ENCODE measurements at places on chromosomes 12 and 14.

DNA sequence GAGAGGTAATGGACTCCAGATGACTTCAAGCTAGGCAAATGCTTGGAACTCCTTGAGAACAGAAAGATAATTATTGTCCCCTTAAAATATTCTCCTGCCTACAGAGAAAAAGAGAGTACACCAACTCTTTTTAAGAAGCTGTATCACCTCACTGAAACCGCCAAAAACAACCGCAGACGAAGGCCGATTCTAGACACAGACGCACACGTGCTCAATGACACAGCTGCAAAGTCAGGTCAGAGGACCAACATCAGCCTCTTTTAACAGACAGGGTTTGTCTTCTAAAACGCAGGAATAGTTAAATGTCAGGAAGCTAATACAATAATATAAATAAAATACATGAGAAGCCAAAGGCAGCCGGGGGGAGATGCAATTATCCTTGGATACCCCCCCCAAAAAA is 19.0 kb downstream of the SLC15A4 start:
- DNase-seq = no peak

- DNase-seq = no peak
Observed at GRCh38 chr12:26939953-26940352, 1.7 kb downstream of the FGFR1OP2 start.

GRCh38 chr14:85079842-85080730 is 449.9 kb upstream of the FLRT2 start:
- no peak for DNase-seq

GRCh38 chr12:4216187-4216927 is 57.2 kb upstream of the CCND2 start:
- no peak for DNase-seq

DNA sequence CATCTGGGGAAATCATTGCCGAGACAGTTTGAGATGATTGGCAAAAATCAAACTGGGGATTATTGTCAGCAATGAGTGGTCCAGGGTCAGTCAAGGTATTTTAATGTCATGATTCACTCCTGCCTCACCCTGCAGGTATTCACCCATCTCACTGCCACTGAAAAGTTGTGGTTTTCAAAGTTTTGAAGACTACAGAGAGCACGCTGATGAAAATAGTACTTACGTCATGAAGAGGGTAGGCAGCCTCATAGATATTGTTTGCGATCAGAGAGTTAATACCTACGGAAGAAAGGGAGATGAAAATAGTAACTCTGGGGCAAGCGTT is 138.0 kb downstream of the ANO2 start:
- no peak for DNase-seq

GRCh38 chr12:69513297-69513696 is 43.1 kb downstream of the FRS2 start:
- no peak for DNase-seq

- DNase-seq = no peak
Observed at GRCh38 chr14:102403028-102403427, 40.3 kb downstream of the TECPR2 start.

- no peak for DNase-seq
Observed at GRCh38 chr12:101746196-101746595, 6.9 kb upstream of the SYCP3 start.

DNA sequence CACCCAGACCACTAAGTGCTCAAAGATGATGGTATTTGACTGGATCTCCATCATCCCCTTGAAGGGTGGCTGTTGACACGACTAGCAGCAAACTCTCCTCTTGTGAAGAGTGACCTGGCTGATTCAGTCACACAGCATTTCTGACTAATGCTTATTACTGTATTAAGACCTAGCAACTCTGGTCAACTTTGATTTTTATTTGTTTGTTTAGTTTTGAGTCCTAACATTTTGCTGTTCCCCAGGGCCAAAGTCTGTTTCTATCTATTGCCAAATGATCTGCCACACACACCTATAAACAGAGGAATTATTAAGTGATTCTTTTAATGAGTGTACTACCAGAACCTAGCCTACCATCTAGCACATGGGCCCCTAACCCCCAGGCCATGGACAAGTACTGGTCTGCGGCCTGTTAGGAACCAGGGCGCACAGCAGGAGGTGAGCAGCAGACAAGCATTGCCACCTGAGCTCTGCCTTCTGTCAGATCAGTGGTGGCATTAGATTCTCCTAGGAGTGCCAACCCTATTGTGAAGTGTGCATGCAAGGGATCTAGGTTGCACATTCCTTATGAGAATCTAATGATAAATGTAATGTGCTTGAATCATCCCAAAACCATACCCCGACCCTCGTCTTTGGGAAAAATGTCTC is 120.0 kb downstream of the RPS6KA5 start:
- DNase-seq = no peak

- DNase-seq = no peak
Observed at GRCh38 chr12:100127766-100128511, 14.7 kb downstream of the BLTP3B start.

- DNase-seq = no peak
Observed at GRCh38 chr14:104298458-104298857, 160.1 kb downstream of the KIF26A start.

GRCh38 chr14:64755781-64756221 is 51.6 kb downstream of the PLEKHG3 start:
- DNase-seq = peak; percentile 48

GRCh38 chr14:97116546-97116945 is 319.4 kb downstream of the VRK1 start:
- no peak for DNase-seq

- no peak for DNase-seq
Observed at GRCh38 chr14:35435177-35435576, 30.6 kb upstream of the NFKBIA start.

DNA sequence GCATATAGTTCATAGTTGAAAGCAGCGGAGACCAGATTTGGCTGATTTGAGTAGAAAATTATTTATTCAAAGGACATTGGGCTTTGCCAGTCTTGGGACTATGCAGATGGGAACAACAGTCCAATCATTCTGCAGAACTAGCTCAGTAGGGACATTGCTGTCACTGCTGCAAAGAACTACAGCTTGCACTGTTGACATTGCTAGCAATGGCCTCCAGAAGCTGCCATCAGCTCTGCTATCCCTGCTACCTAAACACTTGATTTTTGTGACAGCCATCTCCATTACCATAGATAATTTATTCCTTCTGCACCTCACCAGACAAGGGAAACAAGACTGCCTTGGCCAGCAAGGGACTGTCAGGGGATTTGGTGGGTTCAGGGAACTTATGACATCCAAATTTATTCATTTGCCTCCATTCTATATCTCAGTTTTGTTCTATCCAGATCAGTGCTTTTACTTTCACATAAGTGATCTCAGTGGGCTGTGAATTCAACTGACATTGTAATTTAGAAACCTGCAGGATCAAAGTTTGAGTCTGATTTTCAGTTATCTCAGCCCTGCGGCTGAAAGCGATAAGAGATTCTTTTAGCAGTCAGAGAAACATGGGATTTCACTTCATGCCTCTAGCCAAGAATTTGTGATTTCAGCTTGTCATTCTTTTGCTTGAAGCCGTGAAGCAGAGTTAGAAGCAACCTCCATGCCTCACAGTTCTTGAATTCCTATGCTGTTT is 136.7 kb upstream of the FBXO33 start:
- no peak for DNase-seq

DNA sequence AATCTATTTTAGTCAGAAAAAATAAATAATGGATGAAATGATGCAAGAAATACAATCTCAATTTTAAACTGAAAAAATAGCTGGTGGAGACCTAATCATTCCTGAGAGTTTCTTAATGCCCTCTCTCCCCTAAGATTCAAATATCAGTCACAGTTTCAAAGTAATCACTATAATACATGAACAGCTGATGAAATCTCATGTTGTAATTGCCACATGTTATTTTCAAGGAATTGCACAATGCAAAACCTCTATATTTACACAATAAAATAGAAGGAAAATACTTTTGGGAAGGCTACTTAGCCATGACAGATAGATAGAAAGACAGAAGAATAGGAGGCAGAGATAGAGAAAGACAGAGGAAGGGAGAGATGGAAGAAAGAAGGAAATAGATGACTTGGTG is 18.2 kb downstream of the IFNG-AS1 start:
- DNase-seq = no peak

GRCh38 chr12:106022568-106023012 is 116.2 kb downstream of the NUAK1 start:
- DNase-seq = no peak

GRCh38 chr14:95674613-95675012 is 11.6 kb upstream of the TCL1B start:
- no peak for DNase-seq

DNA sequence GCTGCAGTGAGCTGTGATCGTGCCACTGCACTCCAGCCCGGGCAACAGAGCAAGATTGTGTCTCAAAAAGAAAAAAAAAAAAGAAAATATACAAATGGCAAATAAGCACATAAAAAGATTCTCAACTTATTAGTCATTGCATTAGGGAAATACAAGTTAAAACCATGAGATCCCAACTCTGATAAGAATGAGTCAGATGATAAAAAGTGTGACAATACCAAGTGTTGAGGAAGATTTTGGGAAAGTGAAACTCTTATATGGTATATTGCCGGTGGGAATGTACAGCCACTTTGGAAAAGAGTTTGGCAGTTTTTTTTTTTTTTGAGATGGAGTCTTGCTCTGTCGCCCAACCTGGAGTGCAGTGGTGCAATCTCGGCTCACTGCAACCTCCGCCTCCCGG is 7.6 kb upstream of the PRPF40B start:
- DNase-seq = no peak

DNA sequence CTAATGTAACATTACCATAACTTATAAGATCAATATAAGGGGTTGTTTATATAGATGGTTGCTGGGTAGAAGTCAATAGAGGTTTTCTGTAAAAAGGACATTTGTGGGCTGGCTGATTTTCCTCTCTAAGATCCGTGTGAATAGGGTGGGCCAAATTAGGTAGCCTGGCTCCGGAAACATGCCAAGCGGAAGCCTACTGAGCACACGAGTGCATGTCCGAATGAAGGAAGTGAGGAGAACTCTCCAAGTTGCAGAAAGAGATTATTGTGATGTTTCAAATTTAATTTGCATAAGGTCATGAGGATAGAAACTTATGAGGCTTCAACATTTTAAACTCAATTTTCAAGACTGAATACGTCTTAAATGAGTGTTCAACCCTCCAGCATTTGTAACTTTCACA is 356.7 kb downstream of the SNAPC1 start:
- DNase-seq = no peak

- no peak for DNase-seq
Observed at GRCh38 chr12:697481-697880, 34.2 kb upstream of the NINJ2 start.

DNA sequence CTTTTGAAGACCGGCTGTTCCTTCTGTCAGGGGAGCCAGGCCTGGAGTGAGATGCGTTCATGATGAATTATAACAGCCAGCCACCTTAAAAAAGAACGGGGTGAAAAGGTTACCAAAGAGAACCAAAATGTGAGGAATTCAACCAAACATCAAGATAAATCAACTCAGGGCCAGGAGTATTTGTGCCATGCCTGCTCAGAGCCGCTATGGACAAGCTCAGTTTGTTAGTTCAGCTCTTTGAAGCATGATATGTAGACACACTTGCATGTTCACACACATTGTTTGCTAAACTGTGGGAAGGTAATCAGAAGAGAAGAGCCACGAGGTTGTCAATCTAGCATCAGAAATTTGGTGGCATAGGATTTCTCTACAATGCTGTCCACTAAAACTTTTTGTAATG is 367.4 kb upstream of the TBX3 start:
- DNase-seq = no peak

GRCh38 chr12:55671746-55672145 is 35.1 kb downstream of the OR10P1 start:
- DNase-seq = no peak

- DNase-seq = no peak
Observed at GRCh38 chr12:76074701-76075336, 9.7 kb downstream of the NAP1L1 start.

- DNase-seq = no peak
Observed at GRCh38 chr14:34064349-34064748, 113.5 kb upstream of the EGLN3 start.

DNA sequence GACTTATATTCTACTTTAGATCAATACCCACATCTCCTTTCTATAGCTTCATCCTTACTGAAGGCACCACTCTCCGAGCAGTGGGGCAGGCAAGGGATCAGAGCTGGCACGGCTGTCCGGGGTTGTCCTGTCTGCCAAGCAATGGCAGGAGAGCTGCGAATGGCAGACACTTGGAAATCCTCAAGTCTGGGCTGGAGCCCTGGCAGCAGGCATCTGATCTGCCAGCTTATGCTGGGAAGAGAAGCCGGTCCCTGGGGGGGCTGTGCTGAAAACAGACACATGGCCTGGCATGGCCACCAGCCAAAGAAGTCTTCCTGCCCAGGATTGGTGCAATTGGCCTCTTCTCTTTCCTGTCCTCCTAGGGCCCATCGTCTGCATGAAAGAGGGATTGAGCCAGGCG is 280.2 kb upstream of the PWP1 start:
- no peak for DNase-seq

DNA sequence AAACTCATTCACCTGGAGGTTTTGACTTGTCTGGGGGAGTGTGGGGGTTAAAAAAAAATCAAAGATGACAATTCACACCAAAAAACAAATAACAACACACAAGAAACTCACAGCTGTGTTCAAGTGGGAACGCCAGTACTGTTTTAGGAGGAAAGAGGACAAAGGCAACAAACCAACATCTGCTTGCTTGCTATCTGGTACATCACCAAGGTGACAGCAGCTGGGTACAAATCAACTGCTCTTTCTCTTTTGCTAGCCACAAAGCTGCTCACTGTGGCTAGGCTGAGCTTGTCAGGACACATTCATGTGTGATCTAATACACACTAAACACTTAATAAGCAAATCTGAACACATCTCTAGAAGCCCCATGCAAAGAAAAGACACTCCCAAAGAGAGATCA is 128.0 kb upstream of the RAP1B start:
- no peak for DNase-seq

- DNase-seq = no peak
Observed at GRCh38 chr12:26287671-26288381, 92.5 kb downstream of the SSPN start.

DNA sequence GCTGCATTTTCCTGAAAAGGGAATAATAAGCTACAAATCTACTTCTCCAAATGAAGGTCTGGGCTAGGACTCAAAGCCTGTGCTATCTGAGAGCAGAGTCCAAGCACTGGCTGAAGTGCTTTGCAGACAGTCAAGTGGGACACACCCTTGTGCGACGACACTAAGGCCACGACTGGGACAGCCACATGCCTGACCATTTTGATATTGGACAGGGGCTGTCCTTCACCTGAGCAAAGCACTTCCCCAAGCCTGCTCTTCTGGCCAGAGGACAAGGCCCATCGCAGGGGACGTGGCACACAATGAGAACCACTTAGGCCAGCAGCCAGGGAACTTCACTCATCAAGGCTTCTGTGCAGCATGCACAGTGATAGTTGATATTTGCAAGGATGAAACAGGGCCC is 71.4 kb downstream of the RBM19 start:
- DNase-seq = no peak

DNA sequence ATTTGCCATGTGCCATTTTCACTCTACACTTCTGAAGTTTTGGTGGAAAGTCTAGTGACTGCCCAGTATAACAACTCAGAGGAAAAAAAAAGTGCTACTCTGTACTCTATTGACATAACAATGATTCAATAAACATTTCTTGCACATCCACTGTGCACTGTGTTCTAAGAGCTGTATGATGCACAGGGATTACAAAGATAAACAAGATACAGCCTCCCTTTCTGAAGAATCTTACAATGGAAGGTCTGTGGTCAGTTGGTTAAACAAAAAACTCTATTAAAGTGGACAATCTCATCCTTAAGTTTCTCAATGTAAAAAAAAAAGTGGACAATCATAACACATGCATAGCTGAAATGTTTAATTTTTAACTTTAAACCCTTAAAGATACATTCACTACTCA is 105.7 kb upstream of the RASSF8 start:
- no peak for DNase-seq
